ENCODE measurements at places on chromosomes 7 and 10. TPM values are rescaled to one million over a fixed set of nuclear protein-coding genes. Genes with fewer than 3 reads are reported as not detected.

Gene PDE6C
- total RNA-seq, result not detected

Gene PNLIPRP2
- 0.31 TPM for total RNA-seq

Gene LRIT1
- total RNA-seq, result 4.0 TPM

Gene CPXM2
- total RNA-seq, result 17.5 TPM

Gene NUTM2E
- total RNA-seq, result 0.16 TPM

Gene MYO3A
- 21.1 TPM for total RNA-seq

Gene MSMB
- total RNA-seq, result not detected

Gene LDB3
- 3.6 TPM for total RNA-seq

Gene GDF2
- 0.39 TPM for total RNA-seq

Gene BPGM
- total RNA-seq, result 15.8 TPM

Gene PLA2G12B
- not detected for total RNA-seq

GRCh38 chr10:68230268-68230667 lies 1.6 kb downstream of the ATOH7 start:
- no peak for DNase-seq

DNA sequence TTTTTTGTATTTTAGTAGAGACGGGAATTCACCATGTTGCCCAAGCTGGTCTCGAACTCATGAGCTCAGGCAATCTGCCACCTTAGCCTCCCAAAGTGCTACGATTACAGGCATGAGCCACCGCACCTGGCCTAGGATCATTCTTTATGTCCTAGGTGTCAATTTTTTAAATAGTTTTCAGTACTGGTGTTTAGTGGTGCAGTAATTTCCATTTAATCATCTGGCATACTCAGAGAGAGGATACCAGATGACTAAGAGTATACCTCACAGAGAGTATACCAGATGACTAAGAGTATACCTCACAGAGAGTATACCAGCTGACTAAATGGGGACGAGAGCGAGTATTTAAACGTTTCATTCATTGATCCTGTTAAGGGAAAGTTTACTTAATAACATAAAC lies 37.3 kb upstream of the TMEM248 start:
- DNase-seq, result no peak

DNA sequence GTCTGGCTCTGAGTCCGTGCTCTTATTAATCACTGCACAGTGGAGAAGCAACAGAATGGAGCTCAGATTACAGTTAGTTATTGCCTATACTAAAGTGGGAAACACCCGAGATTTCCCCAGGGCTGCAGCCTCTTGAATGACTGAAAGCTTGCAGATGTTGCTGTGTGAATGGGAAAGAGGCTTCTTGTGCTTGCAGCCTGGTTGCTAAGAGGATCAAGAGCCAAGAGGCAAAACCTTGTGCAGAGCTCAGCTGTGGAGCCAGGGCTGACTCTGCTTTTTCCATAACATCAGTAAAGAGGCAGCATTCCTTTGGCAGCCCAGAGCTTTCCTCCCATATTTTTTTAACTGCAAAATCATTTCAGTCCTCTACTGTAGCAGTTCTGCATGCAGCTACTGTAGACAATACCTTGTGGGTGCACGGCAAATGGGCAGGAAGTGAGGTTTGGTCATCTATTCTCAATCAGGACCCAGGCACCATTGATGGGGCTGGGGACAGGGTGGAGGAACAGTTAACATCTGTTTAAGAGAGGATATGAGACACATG lies 86.5 kb downstream of the RALA start:
- DNase-seq, result peak; percentile 66

DNA sequence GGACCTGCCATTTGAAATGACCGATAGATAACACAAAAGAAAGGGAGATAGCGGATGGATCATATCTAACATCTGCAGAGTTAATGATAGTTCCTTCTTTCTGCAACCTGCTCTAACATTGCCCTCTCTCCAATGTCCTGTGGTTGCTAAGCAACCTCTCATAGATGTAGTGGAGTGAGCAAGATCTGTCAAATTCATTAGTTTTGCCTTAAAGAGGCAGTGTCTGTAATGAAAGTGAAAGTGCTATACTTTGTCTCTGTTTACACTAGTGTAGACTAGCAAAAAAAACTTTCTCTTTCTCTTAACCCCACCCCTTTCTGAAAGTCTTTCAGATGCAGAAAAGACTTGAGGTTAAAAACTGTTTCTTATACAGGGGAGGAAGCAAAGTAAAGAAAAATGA lies 1196.9 kb downstream of the SORCS3 start:
- no peak for DNase-seq

- DNase-seq, result no peak
Measured at GRCh38 chr10:88873757-88874156, 6.3 kb upstream of the STAMBPL1 start.

- DNase-seq, result peak; percentile 46
Measured at GRCh38 chr10:123891144-123892071, at the start of gene CPXM2. Gene CPXM2 (minus strand): TSS chr10:123891807. CDS start chr10:123891659, 148 bp downstream.

DNA sequence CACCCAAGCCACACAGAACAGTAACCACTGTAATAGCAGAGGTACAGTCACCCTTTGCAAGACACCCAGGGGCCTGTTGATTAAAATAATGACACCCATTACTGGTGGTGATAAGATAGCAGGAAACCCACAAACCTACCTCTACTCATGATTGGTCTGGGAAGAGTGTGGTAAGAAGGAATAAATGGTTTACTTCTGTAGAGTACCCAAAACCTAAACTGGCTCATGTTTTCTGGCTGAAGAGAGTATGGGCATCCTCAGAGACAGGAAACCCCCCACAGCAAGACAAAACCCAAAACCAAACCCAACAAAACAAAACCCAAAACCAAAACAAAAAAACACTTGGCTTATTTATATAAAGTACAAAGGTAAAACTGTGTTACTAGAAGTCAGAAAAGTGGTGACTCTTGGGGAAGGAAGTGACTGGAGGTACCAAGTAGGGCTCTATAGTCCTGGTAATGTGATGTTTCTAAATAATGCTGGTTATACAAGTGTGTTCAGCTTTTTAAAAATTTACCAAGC lies 15.5 kb upstream of the DNAJB12 start:
- DNase-seq, result no peak

DNA sequence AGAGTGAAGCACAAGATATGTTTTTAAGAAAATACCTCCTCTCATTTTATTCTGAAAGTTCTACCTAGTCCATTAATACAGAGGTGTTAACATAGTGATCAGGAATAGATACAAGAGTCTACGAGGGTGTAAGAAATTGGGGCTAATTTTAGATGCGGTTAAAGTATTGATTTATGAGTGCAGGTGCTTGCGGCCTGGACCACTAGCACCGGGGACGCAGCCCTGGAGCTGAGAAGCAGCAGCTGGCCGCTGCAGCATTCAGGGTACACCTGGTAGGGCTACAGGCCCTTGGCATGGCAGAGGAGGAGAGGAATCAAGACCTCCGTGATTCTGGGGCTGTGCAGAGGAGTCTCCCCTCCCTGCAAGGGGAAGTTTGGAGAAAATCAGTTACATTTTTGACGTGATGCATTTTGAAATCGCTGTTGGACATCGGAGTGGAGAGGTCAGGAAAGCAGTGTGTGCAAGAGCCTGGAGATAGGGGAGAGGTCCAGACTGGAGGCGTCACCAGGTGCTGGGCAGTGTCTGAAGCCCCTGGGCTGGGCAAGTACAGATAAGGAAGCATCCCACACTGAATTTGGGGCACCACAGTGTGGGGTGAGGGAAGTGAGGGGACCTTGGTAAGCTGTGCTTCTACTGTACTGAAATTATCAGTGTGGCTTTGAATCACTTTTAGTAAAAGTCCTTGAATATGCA lies 112.3 kb downstream of the VWC2 start:
- DNase-seq, result no peak

DNA sequence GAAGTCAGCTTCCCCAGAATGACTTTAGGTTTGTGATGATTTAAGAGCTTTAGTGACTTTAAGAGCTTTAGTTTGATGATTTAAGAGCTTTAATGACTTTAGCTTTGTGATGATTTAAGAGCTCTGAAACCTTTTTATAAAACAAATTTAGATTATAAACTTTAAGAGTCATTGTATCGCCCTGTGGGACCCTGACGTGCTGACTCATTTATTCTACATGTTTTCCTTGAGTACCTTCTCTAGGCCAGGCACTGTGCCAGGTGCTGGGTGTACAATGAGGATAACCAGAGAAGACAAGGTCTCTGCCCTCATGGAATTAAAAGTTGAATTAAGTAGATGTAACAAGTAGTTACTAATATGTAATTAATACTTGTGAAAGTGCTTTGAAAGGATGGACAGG lies 45.4 kb downstream of the CNNM1 start:
- DNase-seq, result no peak

- peak; percentile 71 for DNase-seq
Measured at GRCh38 chr10:132001238-132001972, 19.7 kb upstream of the BNIP3 start.

DNA sequence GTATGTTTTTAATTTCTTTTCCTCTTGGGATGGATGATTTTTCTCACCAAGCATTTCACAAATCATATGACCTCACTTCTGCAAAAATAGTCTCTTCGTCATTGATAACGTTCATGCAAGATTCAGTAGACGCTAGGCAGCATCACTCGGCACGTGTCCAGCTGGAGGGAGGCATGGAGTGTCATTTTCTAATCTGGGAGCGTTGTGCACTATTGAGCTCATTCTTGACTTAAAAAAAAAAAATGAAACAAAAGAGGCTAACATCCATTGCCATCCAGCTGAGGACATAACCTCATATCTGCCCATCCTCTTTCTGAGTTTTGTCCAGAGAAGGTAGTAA lies 56.2 kb downstream of the COL17A1 start:
- peak; percentile 92 for DNase-seq

DNA sequence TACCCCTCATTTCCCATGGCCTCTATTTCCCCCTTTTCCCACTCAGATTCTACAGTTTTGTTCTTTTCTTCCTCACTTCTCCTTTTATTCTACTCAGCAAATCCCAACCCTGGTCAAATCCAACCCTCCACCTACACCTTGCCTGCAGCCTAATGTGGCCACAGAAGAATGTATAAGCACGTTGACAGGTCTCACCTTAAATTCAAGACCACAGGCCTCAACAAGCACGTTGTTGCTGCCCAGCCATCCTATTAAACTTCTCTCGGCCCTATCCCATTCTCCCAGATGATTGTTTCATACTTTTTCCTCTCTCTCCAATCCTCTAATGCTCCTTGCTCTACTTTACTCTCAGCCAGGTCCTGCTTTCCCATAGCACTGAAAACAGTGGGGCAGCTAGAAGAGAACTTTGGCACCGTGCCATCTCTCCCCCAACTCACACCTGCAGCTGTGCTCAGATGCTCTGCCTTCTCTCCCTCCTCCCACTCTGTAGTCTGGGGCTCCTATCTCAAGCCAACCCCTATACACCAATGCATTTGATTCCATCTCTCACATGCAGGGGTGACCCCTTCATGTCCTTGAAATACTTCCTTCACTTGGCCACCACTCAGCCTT lies 6.8 kb upstream of the EIF3A start:
- DNase-seq, result no peak

DNA sequence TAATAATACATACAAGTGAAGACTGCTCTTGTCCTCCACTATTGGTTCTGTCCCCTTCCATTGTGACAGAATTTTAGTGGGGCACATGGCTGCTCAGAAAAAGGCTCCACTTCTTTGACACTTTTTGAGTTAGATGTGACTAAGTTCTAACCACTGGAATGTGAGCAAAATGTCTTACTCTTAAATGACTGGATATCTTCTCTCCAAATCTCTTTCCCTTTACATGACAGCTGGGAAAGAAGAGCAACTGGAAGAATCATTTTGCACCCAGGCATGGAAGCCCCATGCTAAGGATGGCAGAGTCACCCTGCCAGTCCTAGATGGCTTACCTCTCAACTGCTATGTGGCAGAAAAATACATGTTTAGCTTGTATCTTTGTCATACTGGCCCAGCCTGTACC lies 97.7 kb downstream of the CACNA2D1 start:
- DNase-seq, result no peak

GRCh38 chr7:100968031-100968430 lies 1.3 kb upstream of the MUC12 start:
- no peak for DNase-seq

DNA sequence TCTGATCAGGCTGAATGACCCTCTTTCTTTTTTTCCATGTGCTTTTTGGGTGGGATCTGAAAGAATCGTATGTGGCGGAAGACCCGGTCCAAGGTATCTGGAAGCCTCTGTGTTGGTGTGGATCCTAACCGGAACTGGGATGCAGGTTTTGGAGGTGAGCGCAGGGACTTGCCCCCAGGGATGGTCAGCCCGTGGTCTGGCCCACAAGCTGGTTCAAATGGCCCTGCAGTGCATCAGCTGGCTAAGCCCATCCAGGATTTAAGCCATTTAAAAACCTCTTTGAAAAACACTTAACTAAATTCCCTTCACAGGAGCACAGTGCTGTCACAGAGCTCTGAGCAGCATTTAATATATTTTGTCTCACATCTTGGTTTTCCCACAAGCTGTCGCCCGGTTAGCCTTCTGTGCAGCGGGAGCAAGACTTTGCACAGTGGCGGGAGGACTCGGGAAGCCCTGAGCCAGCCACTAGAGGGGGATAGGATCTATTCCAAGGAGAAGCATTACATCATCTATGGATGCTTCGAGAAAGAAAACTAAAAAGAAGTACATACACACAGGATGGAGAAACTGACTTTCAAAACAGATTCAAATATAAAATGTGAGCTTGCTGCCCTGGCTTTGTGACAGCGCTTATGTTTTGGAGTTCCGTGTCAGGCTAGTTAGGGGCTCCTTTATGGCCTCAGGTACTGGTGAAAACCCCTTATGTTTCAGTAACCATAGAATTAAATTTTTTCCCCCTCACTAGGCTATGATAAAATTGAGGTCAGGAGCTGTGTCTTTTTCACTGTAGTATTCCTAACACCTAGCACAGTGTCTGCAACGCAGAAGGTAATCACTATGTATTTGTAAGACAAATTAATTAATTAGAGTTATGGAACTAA lies 11.3 kb downstream of the CPA2 start:
- DNase-seq, result peak; percentile 70

GRCh38 chr10:95756041-95756761 lies at the start of gene ENTPD1:
Gene ENTPD1 (plus strand): TSS chr10:95756163. CDS start chr10:95756240, 77 bp downstream.
- DNase-seq, result no peak

DNA sequence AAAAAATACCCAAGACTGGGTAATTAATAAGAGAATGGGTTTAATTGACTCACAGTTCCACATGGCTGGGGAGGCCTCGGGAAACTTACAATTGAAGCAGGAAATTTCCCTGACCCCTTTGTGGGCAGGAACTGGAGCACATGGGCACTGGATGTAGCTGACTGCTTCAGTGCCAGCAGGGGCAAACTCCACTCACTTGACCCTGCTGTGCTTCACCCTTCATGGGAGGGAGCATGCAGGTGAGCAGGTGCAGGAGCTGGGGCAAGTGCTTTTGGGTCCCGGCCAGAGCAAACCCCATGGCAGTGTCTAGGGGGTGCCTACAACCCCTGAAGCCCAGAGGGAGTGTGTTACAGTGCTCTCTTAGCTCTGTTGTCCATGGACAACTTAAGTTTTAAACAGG lies 132.6 kb downstream of the AKR1D1 start:
- no peak for DNase-seq

All from testis (tissue), 5 donors.